ENCODE measurements at places on chromosomes 2 and 18. TPM values are rescaled to one million over a fixed set of nuclear protein-coding genes. Genes with fewer than 3 reads are reported as not detected.

The GPR39 gene
- total RNA-seq = 0.38 TPM

The PIEZO2 gene
- total RNA-seq = 56.4 TPM

The OR6B2 gene
- total RNA-seq = not detected

The LINC00305 gene
- not detected for total RNA-seq

The TMSB10 gene
- total RNA-seq = 9,836 TPM

The ARHGAP28 gene
- total RNA-seq = 0.28 TPM

The CCNT2 gene
- total RNA-seq = 28.9 TPM

The GALNT5 gene
- 6.4 TPM for total RNA-seq

The SP140 gene
- not detected for total RNA-seq

The TPO gene
- total RNA-seq = not detected
